ENCODE measurements at places on chromosomes 7 and 10. TPM values are rescaled to one million over a fixed set of nuclear protein-coding genes. Genes with fewer than 3 reads are reported as not detected.
A peak's percentile ranks its signal among the peaks of the same experiment; 100 is the strongest.

- DNase-seq = no peak
These were observed 846.8 kb downstream of the IPMK start for GRCh38 chr10:57420881-57421280.

DNA sequence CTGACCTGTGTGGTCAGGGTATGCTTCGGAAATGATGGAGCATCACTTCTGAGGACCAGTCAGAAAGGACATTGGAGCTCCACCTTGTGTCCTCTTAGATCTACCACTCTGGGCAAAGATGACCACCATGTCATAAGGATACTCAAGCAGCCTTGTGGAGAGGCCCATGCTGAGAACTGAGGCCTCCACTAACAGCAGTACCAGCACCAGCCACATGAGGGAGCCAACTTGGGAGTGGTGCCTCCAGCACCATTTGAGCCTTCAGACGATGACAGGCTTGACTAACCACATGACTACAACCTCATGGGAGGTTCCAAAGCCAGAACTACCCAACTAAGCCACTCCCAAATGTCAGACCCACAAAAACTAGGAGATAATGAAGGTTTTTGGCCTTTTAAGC is 116.0 kb downstream of the NPTX2 start:
- DNase-seq = peak; percentile 20

GRCh38 chr10:94174838-94175237 is 181.1 kb downstream of the PLCE1 start:
- no peak for DNase-seq

DNA sequence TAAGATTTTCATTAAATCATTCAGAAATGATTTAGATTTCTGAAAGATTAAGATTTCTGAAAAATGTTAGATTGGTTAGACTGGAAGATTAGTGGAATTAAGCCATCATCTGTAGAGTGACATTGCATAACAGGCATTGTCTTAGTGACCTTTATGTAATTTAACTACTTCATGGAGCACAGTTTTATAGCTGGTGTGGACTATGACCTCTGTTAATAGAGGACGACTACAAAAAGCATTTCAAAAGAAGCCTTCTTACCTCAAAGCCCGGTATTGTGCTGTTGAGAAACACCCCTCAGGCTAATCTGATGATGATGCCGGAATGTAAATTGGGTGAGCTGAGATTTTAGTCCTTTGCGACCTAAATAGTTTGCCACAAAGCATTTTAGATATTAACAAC is 55.6 kb downstream of the GALNT11 start:
- DNase-seq = peak; percentile 57

DNA sequence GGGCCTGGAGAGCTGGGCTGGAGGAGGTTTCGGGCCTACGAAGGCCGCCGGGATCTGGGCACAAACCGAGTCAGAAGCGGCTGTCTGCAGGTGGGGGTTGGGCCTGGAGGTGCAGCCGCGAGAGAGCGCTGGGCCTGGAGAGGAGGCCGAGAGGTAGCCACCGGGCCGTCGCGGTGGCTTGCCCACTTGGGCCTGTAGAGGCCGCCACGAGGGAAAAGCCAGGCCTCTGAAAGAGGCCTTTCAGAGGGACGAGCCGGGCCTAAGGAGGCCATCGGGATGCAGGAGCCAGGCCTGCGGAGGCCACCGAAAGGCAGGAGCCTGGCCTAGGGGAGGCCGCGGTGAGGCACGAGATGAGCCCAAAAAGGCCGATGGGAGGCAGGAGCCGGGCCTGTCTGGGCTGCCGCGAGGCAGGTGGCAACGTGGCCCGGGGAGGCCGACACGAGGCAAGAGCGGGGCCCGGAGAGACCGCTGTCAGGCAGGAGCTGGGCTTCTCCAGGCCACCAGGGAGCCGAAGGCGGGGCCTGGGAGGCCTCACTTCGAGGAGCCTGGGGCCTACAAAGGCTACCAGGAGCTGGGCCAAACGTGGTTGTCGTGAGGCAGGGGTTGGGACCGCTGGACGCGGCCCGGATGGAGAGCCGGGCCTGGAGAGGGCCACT is 25.6 kb downstream of the MDH2 start:
- no peak for DNase-seq

- DNase-seq = no peak
These were observed 48.7 kb upstream of the OCM2 start for GRCh38 chr7:98038731-98039130.

DNA sequence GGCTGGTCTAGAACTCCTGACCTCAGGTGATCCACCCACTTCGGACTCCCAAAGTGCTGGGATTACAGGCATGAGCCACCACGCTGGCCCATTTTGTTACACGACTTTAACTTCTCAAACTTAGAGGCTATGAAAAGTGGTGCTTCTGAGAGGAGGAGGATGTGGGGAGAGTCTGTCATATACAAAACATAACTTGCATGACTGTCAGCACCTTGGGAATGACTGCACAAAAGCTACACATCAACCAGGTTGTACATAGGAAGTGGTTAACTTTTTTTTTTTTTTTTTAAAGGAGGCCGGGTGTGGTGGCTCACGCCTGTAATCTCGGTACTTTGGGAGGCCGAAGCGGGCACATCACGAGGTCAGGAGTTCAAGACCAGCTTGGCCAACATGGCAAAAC is 43.4 kb upstream of the GSDME start:
- no peak for DNase-seq

DNA sequence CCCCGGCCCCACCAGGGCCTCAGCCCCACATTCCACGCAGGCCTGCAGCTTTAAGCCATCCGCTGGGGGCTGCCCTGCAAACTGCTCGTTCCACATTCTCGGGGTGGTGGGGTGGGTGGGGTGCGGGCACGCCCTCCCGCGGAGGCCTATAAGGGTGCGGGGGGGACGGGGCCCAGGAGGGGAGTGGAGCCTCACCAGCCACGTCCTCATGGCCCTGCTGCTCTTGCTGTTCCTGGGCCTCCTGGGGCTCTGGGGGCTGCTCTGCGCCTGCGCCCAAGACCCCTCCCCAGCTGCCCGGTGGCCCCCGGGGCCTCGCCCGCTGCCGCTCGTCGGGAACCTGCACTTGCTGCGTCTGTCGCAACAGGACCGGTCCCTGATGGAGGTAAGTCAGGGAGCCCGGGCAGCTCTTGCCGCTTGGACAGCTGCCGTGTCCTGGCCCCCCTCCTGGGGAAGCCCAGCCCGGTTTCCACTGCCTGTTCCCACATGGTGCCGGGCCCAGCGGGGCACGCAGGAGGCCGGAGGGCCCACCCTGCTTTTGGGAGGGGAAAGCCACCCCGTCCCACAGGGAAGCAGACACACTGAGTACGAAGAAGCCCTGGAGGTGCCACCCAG is at the start of gene CYP2W1:
CYP2W1 (plus strand) TSS at position 178 of the 612 bp plus-strand sequence; CDS start at position 209, 31 bp downstream.
- no peak for DNase-seq

DNA sequence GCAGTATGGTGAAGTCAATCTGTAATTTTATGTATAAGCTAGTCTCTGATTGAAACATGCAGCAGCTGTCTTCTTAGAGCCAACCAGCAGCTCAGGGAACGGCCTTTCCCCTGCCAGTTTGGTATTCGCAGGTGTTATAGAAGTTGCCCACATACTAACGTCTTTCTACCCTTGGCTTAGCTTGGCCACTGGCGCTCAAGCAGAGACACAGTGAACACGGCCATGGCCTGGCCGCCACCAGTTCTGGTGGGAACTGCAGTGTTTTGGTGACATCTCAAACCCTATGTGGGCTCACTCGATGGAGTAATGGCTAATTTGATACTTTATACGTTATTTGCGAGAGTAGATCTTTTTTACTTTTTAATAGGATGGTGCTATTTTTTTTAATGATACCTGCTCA is 17.1 kb downstream of the EIF4H start:
- DNase-seq = no peak

DNA sequence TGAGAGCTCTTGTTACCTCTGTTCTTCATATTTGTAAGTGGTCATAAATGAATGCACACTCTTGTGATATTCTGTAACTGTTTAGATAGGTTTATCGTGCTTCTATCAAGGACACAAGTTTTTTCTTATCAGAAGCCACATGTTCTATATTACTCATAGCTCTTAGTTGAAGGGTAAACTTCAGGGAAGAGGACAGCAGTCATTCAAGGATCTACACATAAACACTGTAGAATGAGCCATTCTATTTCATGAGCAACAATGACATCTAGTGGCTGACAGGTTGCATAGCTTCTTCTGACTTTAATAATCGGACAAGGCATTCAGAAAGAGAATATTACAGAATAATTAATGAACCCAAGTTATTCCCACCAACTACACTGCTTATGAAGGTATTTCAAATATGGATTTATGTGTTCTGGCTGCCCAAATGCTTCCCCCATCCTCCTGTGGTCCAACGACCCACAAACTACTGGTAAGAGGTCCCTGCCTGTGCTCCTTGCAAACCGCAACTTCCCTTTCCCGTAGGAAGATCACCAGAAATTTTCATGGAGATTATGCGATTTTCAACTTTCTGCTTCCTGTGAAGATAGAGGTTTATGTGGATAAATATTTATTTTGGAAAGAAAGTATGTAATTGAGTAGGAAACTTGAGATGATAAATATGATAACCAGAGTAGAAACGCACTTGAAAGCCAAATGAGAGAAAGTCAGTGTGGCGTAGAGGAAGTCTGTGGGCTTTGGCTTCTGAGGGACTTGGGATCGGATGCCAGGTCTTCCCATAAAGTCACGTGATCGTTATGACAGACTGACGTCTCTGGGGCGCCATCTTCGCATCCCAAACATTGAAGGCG is 16.8 kb upstream of the ABCB5 start:
- peak; percentile 66 for DNase-seq

DNA sequence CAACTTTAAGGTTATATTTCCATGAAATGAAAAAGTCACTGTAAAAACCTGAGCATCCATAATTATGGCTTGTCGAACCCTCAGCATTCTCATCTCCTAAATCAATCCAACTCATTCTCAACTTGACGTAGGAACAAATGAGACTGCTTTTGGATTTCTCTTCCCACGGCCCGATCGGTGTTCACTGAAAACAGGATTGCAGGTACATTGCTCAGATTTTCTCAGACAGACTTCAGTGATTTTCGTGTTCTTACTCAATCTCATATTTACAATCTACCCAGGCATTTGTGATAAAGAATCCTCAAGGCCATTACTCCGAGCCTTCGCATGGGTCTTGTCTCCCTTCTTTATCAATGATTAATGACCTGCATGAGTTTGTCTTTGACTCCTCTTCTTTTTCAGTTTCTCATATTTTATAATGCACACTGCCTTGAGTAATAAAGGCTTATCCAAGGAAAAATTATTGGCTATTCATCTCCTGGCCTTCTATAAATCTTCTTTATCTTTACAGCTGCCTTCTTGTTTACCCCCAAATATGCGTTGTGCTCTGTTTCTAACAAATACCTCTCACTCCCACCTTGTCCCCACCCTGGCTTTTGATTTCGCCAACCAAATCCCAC is 90.4 kb upstream of the MYO3A start:
- DNase-seq = no peak

DNA sequence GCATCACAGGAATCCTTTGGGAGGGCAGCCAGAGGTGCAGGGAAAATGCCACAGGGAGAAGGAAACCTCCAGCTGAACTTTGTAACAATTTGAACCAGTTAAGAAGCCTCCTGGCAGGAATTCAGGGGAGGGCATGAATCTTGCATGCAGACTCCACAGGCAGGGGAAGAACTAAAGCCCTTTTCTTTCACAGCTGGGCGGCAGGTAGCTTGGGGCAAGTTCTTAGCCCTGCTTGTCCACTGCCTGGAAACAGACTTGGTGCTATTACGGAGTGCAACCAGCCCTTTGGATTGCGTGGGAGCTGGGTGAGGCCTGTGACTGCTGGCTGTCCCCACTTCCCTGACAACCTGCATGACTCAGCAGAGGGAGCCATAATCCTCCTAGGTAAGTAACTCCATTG is 51.7 kb upstream of the ADAM12 start:
- DNase-seq = peak; percentile 20

- DNase-seq = no peak
These were observed 44.2 kb downstream of the FEZF1 start for GRCh38 chr7:122260336-122260735.

- no peak for DNase-seq
These were observed 25.7 kb upstream of the LMBR1 start for GRCh38 chr7:156918635-156919034.

DNA sequence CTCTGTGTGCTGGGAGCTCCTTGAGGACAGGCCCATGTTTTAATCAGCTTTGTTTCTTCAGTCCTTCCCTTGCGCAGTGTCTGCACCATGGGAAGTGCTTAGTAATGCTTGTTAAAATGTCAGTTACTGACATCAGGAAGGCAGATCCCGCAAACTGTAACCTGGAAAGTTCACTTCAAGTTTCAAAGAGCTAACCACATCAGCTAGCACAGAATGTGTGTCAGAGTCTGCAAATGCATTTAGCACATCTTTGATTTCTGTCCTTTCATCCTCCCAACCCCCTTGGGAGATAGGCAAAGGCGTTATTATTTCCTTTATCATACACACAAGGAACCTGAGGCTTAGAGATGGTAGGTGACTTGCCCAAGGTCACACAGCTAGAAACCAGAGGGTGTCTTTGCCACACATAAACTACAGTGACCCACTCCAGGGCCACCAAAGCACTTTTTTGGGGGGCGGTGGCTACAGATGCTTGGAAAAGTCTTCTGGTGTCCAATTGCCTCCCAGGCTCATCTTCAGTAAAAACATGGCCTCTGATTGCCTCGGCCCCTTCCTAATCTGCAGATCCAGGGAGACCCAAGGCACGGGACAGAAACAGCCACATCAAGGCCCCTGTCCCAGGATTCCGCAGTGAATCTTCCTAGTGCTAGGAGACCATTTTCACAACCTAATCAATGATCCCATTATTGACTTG is 116.2 kb upstream of the GPR26 start:
- DNase-seq = no peak

Gene GPR158
- not detected for total RNA-seq

Gene CHAT
- not detected for total RNA-seq

Gene KLF6
- total RNA-seq = 267 TPM

Gene EN2
- total RNA-seq = 0.17 TPM

Gene PTPRN2
- 0.33 TPM for total RNA-seq

Gene PIK3CG
- not detected for total RNA-seq

Gene LIPM
- total RNA-seq = not detected

Gene DNAH11
- total RNA-seq = 0.17 TPM

Gene ALOX5
- total RNA-seq = 0.17 TPM

Gene ANK3
- 23.7 TPM for total RNA-seq

Gene FAM237B
- not detected for total RNA-seq

Gene ASAH2B
- total RNA-seq = 4.7 TPM

Data from mammary epithelial cell (primary cell).